EH (cell line): ENCODE measurements at places on chromosomes 7 and 10.

DNA sequence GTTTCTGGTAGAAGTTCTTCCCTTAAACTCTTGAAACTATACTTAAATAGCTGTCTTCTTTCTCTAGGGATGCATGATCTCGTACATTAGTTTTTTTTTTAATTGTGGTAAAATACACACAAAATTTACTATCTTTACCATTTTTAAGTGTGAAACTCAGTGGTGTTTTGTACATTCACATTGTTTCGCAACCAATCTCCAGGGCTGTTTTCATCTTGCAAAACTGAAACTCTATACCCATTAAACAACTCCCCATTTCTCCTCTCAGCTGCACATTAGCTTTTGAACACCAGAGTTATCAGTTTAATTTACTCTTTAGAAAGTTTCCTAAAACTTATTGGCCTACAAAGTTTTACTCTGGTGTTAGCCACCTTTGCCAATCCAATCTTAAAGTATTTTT lies 45.5 kb upstream of the PRKAR2B start:
- no peak for DNase-seq

- DNase-seq: no peak
Measured at GRCh38 chr7:49091519-49091918, 167.2 kb downstream of the CDC14C start.

DNA sequence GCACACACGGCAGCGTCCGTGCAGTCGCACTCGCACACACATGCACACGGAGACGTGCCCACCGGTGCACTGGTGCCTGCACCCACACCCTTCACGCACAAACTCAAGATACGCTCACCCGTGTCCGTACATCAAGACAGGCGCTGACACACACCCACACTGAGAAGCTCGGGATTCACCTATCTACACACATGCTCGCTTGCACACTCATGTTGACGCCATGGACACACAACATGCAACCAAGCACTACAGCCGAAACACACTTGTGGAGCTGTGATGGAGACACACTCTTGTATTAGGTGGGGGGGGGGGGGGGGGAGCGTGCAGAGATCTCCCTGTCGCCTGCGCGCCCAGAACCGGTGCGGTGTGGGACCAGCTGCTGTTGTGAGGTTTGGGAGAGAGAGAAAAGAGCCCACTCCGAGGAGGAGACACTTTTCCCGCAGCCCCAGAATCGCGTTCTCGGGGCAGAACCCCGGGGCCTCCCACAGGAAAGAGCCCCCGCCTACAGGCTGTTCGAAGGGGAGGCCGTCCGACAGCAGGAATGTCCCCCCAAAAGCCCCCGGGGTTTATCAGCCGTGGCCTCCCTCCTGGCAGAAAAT lies 605 bp upstream of the NFKB2 start:
- peak; percentile 32 for DNase-seq

DNA sequence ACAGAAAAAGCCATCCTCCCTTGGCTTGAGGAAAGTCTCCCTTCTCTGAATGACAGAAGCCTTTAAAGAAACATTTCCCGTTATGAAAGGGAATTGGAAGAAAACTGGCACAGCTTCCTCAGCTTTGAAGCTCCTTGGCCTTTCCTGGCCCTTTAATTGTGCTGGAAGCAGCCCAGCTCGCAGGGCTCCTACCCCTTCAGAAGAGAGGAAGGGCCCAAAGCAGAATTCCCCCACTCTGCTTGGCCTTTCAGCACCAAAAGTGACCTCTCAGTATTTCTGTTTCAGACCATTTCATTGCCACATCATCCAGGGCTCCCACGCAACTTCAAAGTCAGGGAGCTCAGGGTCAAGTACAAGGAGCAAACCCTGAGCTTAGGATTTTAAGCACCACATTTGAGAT lies 4.2 kb downstream of the AFAP1L2 start:
- DNase-seq: no peak

- no peak for DNase-seq
Measured at GRCh38 chr10:77636282-77636966, 1.2 kb downstream of the KCNMA1 start.

DNA sequence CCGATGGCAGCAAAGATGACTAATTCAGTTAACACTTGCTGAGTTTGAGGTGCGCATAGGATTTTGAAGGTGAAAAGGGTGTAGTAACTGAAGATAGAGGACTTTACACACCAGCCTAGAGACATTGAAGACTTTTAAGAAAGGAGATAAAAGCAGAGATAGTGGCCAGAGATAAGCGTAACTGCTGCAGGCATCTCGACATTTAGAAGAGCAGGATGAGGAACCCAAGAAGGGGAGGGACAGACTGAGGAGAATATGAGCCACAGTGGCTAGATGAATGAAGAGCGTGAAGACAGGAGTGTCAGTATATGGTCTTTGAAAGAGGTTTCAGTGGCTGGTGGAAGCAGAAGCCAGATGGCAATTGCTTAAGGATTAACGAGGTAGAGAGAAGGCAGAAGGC lies 71.6 kb downstream of the CELF2 start:
- no peak for DNase-seq

GRCh38 chr7:104984585-104985258 lies 29.3 kb upstream of the KMT2E start:
- no peak for DNase-seq

- DNase-seq: no peak
Measured at GRCh38 chr7:107469929-107470328, at the start of gene GPR22. Gene GPR22 (plus strand): TSS chr7:107470057. CDS start chr7:107474061, 4,004 bp downstream.

GRCh38 chr7:87411186-87411585 lies 64.3 kb downstream of the ABCB4 start:
- peak; percentile 12 for DNase-seq

- no peak for DNase-seq
Measured at GRCh38 chr10:118977835-118978234, 51.7 kb upstream of the NANOS1 start.

DNA sequence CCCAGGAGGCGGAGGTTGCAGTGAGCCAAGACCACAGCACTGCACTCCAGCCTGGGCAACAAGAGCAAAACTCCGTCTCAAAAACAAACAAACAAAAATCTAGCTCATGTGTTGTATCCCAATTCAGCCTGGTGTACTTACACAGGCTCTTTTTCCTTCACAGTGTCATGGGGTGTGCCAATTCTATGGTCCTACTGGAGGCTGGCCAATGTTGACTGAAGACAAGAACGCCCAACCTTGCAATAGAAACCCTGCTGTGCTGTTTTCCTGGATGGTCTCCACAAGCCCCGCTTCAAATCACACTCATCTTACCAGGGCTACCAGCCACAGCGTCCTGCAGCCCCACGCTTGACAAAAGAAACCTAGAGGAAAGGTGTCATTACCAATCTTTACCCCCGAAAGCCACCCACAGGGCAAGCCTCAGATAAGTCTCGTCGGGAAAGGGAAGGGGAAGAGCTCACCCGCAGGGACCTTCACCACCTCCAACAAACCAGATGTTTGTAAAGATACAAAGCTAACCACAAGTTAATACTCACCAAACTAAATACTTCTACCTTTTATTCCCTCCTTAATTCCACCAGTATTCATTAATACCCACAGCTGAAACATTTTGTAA lies 64.8 kb downstream of the TNS3 start:
- no peak for DNase-seq
